Stimulated activated CD4-positive, alpha-beta T cell treated with anti-CD3 and anti-CD28 coated beads, TNF-alpha, amount 100 ng/mL, for 24 hours (primary cell): ENCODE measurements at places on chromosomes 3 and 15.

DNA sequence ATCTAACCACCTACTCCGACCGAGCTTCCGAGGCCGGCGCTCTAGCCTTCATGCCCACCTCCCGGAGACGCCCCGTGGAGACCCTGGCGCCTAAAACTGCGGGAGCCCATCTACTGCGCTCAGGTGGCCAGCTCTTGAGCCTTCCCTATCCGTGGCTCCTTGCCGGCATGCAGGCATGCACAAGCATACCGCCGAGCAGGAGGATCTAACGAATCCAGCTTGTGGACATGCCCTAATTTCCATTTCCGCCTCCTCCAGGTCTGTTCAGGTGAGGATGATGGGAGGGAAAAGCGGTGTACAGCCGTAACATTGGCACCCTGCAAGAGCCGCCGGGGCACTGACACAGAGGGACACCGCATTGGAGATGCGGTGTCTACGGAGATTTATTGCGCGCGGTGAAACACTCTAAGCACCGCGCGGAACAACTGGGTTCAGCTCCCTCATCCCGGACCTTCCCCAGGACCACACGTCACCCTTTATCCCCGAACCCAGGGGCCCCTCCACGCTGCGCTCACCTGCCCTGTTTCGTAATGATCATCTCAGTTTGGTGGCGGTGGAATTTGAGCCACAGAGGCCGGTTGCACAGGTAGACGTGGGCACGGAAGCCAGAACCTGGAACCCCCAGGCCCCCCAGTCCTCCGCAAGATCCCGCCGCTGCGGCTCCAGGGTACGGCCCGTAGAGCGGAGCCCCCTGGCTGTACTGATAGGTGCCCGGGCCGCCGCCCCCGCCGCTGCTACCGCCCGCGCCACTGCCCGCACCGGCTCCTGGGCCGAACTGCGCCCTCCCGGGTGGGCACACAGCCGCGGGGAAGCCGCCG, 1.0 kb downstream of the EOMES start:
- no peak for DNase-seq

- no peak for DNase-seq
Observed at GRCh38 chr3:101262393-101263240, 57.8 kb downstream of the IMPG2 start.

GRCh38 chr15:48175126-48175525, 3.0 kb downstream of the MYEF2 start:
- no peak for DNase-seq

DNA sequence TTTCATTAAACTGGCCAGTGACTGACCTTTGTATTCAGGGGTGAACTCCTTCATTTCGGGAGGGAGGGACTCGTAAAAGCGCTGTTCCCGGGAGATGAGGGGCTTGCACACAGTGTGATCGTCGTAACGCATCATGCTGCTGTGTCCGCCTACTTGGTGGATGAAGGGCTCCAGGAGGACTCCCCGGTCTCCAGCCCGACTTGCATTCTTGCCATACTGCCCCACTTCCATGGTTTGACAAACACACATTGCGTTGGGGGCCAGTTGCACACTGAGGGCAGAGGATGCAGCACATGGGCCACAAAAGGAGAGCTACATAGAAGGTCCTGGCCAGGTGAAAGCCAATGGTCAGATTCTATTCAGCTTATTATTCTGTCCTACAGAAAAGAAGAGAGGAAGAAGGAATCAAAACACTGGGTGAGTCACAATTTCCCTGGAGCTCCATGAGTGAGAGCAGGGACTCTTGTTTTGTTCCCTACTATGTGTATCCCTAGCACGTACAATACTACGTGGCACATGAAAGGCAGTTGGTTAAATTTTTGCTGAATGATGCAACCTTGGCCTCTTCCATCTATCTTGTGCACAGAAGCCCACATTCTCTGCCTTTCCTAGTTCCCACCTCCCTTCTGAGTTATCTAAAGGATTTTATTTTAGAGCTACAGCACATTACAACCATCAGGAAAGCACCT, 24.2 kb upstream of the GMPPB start:
- no peak for DNase-seq
